Endothelial cell of umbilical vein (primary cell): ENCODE measurements at places on chromosomes 11 and 22. TPM values are rescaled to one million over a fixed set of nuclear protein-coding genes. Genes with fewer than 3 reads are reported as not detected.

DNA sequence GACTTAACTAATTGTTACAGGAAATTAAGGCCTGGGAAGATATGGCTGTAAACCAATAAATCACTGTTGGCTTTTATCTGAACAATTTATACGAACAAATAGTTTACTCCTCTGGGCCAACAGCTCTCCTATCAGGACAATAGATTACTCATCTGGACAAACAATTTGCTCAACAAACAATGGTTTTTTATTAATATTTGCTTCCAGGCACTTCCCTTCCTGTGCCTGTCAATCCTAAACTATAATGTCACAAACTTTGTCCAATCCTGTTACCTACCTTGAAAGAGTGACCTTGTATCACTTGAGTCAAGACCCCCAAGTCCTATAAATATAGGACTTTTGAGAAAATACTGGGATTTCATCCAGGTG is 87.6 kb upstream of the OR9Q1 start:
- DNase-seq = peak; percentile 5

GRCh38 chr22:45103756-45104155 is 60.0 kb upstream of the NUP50 start:
- no peak for DNase-seq

Gene TRIM49
- not detected in 2 replicates for total RNA-seq

Gene REXO2
- total RNA-seq = 155 and 182 TPM in 2 replicates
